ENCODE measurements at places on chromosomes 6 and 20. TPM values are rescaled to one million over a fixed set of nuclear protein-coding genes. Genes with fewer than 3 reads are reported as not detected.

DNA sequence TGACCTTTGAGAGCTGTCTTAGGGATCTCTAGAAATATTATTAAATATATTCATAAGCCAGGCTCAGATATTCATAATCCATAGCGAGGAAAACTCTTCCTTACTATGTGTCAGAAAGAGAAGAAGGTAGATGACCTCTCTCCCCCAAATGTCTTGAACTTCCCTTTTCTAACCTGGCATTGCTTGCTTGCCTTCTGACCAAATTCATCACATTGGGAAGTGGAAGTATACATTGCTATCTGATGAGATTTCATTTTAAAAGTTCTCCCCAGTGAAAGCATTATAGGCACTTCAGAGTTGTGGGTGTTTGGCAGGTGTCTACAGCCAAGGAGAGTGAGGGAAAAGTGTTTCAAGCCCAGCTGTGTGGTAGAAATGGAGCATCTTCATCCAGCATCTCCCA, 197.3 kb downstream of the ZFAND3 start:
- no peak for DNase-seq

DNA sequence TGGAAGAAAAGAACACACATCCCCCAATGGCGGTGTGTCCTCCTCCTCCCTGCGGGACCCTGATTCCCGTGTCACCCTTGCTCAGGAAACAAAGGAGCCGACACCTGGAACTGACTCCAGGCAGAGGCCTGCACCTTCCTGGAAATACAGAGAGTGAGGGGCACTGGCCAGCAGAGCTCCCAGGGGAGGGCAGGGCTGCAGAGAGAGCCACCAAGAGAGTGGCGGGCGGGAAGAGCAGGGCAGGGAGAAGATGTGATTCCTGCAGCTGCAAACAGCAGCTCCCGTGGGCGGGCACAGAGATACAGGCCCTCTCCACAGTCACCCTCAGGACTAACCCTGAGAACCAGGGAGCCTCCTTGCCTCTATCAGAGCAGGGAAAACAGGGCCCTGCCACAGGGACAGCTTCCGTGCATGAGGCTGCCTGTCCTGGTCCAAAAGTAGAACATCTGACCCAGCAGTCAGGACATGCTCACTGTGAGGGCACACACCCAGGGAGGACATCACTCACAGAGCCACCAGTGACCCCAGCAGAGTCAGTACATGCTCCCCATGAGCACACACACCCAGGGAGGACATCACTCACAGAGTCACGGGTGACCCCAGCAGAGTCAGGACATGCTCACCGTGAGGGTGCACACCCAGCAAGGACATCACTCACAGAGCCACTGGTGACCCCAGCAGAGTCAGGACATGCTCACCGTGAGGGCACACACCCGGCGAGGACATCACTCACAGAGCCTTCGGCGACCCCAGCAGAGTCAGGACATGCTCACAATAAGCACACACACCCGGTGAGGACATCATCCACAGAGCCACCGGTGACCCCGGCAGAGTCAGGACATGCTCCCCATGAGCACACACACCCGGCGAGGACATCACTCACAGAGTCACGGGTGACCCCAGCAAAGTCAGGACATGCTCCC, 193.1 kb downstream of the DLL1 start:
- no peak for DNase-seq

- DNase-seq, result no peak
Measured at GRCh38 chr6:27406085-27406484, 17.5 kb downstream of the ZNF391 start.

The SNAP91 gene
- total RNA-seq, result 2.5 TPM

GRCh38 chr6:5922230-5922629, 84.5 kb downstream of the NRN1 start:
- no peak for DNase-seq

DNA sequence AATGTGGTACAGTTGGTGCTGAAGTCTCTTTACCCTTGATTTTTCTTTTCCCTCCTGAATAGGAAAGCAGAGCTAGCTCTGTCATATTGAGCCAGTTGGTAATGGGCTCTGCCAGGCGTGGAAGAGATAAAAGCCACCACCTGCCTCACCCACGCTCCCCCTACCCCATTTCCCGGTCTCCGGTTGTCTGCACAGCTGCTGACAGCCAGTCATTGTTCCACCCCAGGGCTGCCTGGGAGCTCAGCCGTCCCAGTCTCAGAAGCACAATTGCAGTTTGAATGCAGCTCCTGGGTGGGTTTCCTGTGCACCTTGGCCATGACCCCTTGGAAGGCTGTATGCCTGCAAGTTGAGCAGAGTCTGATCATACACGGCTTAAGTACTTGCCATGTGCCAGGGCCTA, 675.2 kb upstream of the FLRT3 start:
- no peak for DNase-seq

- no peak for DNase-seq
Measured at GRCh38 chr6:22788038-22788437, 218.7 kb downstream of the HDGFL1 start.

DNA sequence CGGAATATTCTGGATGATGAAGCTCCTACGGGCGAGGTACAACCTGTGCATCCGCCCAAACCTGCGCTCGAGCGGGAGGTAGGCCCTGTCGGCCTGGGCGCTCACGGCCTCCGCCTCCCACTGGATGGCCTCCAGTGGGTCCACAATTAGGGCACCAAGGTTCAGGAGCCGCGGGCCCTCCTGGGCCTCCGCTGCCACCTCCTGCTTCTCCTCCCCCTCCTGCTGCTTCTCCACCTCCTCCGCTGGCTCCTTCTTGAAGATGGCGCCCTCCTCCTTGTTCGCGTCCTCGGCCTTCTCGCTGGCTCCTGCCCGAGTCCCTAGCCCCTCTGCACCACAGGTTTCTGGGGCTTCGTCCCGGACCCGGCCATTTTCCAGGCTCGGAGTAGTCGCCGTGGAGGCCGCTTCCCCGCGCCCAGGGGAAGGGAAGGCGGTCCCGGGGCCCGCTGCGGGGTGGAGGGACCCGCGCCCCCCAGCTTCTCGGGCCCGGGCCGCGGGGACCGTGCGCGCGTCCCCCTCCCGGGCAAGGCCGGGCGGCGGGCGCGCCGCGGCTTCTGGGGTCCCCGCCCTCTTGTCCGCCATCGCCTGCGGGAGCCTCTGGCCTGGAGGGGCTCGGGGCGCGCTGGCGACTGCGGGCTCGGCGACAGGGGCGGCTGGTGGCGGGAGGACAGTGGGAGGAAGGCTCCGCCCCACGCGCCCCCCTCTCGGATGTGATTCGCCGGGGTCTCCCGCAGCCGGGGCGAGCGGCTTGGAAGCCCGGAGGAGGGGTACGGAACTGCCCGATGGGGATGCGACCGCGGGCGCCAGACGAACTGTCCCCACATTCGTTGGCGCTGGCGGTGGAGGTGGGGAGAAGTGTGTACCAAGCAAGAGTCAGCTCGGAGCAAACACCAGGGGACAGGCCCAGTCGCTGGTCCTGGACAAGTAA, 17.6 kb downstream of the PLAGL2 start:
- DNase-seq, result no peak

GRCh38 chr6:44631968-44632367, 244.5 kb downstream of the CDC5L start:
- DNase-seq, result no peak

- no peak for DNase-seq
Measured at GRCh38 chr20:8587810-8588209, 455.7 kb downstream of the PLCB1 start.

The TRIM15 gene
- total RNA-seq, result 19.6 TPM

- no peak for DNase-seq
Measured at GRCh38 chr6:7155871-7156579, 48.3 kb downstream of the RREB1 start.

- no peak for DNase-seq
Measured at GRCh38 chr6:159102373-159103160, 57.8 kb upstream of the TAGAP start.

Measured in mucosa of gallbladder (tissue), 1 donor.